ENCODE measurements at places on chromosomes 2 and 18. TPM values are rescaled to one million over a fixed set of nuclear protein-coding genes. Genes with fewer than 3 reads are reported as not detected.

GRCh38 chr18:27411911-27412310 lies 226.8 kb upstream of the CHST9 start:
- no peaks in the 10 kb centered on the region for H3K36me3 ChIP-seq
- no peak overlapping the region for H3K4me3 ChIP-seq

GRP gene
- total RNA-seq, result not detected

- peaks cover 31% of the 10 kb centered on the region for H3K36me3 ChIP-seq
- peak overlapping the region; percentile 98 for H3K27ac ChIP-seq
- peaks cover 54% of the 10 kb centered on the region for H3K4me1 ChIP-seq
- DNase-seq, result peak; percentile 92
- H3K27me3 ChIP-seq, result no peaks in the 10 kb centered on the region
- H3K4me3 ChIP-seq, result peak overlapping the region; percentile 41
Observed at GRCh38 chr2:88753833-88754584, 62.5 kb downstream of the RPIA start.

HOXD1 gene
- not detected for total RNA-seq

DNA sequence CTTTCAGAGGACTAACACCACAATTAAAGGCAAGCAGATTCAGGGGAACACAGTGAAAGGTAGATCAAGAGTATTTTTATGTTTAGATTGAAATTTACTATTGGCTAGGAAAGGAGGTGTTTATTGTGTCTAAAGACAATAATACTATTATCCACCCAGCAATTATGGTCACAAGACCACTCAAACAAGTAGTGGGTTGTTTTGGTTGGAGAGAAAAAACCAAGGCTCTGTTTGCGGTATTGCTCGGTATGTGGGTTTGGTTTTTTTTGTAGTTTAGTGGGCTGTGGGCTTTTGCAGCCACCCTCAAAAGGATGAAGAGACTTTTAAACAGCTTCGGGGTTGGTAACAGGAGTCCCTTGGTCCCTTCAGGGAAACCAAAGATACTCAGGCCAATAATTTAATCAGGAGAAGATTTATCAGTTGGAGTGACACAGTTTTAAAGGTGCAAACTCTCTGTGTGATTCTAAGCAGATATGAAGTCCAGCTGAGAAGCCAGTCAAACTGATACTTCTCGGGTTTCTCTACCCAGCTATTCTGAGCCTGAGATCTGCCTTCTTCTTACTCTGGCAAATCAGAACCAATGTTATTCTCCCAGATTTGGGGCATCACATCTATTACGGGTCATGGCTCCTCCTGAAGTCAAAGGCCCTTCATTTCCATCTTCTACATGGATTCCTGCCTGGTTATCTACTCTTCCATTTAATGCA lies 55.3 kb downstream of the DCC start:
- no peak overlapping the region for H3K27ac ChIP-seq
- no peak overlapping the region for H3K4me3 ChIP-seq

EMILIN1 gene
- total RNA-seq, result not detected

DNA sequence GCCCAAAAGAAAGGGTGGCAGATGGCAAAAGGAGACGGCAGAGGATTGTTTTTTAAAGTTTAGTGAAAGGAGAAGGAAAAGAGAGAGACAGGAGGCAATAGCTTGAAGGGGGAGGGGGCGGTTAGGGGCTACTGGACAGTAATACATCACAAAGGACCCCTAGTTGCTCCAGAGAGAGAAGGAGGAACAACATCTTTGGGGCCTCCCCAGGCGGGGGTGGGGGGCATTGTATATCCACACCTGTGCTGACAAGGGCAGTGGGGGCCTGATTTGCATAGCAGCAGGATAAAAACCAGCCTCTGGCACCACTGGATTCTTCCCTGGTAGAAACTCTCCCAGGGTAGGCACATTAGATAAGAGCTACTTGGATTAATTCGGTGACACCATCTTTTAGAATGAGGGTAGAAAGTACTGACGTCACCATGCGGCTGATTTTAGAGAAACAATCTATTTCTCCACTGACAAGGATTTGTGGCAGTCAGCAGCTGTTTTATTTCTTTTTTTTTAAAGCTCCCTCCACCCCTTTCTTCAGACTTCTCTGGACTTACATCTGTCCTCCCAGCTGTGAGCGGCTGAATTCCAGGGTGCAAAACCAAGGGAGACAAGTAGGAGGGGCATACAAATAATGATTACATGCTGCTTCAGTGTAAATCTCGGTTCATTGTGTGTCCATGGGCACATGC lies 199.8 kb upstream of the NRP2 start:
- H3K27me3 ChIP-seq, result no peaks in the 10 kb centered on the region
- no peak for DNase-seq
- no peak overlapping the region for H3K4me3 ChIP-seq

GRCh38 chr2:225037415-225038230 lies 4.6 kb downstream of the DOCK10 start:
- no peak overlapping the region for H3K27ac ChIP-seq
- H3K4me3 ChIP-seq, result no peak overlapping the region
- H3K27me3 ChIP-seq, result no peaks in the 10 kb centered on the region
- H3K36me3 ChIP-seq, result no peaks in the 10 kb centered on the region
- DNase-seq, result peak; percentile 26

ATP8B1 gene
- not detected for total RNA-seq

DNA sequence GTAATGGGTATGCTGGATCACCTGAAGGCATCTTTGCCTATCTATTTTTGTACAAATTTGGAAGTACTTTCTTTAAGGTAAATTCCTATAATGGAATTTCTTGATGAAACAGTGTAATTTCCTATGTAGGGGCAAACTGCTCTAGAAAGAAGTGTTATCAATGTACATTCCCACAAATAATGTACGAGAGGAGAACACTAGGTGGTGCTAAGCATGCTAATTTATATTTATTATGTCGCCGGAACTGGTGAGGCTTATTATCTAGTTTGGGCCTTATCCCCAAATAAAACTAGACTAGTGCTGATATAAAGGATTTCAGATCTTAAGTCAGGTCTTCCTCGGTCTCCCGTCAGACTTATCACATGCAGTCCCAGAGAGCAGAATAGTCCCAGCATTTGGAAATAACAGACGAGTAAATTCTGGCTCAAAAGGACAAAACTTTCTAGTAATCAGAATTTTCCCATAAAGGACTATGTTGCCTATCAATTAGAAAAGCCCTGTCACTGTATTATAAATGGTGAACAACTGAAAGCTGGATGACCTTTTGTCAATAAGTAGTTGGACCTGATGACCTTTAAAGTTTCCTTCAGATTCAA lies 86.9 kb upstream of the RBBP8 start:
- H3K27ac ChIP-seq, result no peak overlapping the region
- H3K4me3 ChIP-seq, result no peak overlapping the region
- no peaks in the 10 kb centered on the region for H3K36me3 ChIP-seq
- no peaks in the 10 kb centered on the region for H3K4me1 ChIP-seq

DNA sequence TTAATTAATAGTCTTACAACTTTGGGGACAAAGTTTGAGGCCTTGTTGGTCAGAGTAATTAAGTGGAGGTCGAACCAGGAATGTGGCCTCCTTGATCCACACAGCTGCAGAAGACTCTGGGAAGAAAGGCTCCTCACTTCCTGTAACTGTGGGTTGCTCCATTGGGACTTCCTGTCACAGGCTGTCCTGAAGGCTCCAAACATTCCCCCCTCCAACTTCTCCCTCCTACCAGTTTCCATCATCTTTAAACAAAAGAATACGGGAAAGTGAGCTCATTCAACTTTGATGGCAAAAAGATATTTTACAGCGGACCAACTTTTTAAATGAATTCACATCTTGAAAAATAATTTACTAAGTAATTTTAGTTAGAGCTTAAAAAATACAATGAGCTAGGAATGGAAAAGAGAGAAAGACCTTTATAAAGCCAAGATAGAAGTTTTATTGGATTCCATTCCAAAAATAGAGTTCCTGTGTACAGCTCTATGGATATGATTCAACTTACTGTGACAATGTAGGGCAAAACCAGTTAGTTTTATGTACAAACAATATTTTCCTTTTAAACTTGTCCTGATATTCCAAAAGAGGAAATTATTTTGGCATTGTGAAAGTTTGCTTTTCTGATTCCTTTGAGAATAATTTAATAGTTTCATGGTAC lies 212.0 kb upstream of the NABP1 start:
- H3K4me3 ChIP-seq, result no peak overlapping the region
- no peak overlapping the region for H3K27ac ChIP-seq
- H3K36me3 ChIP-seq, result no peaks in the 10 kb centered on the region
- no peak for DNase-seq
- H3K4me1 ChIP-seq, result no peaks in the 10 kb centered on the region

- DNase-seq, result no peak
- no peaks in the 10 kb centered on the region for H3K36me3 ChIP-seq
- H3K4me1 ChIP-seq, result no peaks in the 10 kb centered on the region
Observed at GRCh38 chr2:112831513-112831845, 5.1 kb downstream of the IL1B start.

GRCh38 chr2:65326276-65326675 lies 98.6 kb downstream of the ACTR2 start:
- no peak overlapping the region for H3K4me3 ChIP-seq
- peaks cover 35% of the 10 kb centered on the region for H3K4me1 ChIP-seq
- H3K27ac ChIP-seq, result no peak overlapping the region
- no peaks in the 10 kb centered on the region for H3K36me3 ChIP-seq

DNA sequence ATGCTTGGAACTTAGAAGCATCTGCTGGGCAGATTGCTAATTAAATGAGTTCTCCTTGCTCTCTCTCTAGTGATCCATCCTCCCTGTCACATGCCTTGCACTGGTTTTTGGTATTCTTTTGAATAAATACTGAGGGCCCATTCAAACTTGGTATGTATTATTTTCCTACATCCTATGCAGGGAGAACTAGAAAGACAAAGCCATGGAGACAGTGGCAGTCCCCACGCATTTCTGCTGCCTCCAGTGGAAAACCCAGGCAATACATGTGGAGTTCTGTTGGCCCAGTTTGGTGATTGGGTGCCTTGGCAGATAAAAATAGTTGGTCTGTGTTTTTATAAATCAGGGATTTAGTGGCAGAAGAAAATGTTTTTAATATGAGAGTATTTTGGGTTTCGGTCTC lies 68.7 kb downstream of the DIS3L2 start:
- H3K27me3 ChIP-seq, result no peaks in the 10 kb centered on the region
- H3K27ac ChIP-seq, result no peak overlapping the region
- peak; percentile 46 for DNase-seq

GRCh38 chr2:70775141-70775540 lies 7.1 kb upstream of the ADD2 start:
- H3K36me3 ChIP-seq, result no peaks in the 10 kb centered on the region
- DNase-seq, result no peak

DNA sequence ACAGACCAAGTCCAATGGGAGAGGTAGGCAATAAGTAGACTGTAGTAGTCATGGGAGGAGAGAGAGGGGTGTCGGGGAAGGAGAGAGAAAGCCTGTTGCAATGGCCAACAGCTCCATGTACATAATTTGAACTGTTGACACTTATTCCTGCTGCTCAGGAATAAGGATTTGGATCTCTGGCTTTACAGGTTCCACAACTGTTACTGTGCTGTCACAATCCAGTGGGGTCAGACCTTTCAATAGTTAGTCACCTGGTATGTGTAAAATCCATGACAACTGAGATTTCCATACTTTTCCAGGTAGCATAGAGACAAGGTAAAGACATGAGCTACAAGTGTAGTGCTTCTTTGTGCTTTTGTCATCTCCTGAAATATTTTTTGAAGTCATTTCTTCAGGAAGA lies 47.5 kb upstream of the RIOK3 start:
- H3K4me3 ChIP-seq, result no peak overlapping the region
- H3K36me3 ChIP-seq, result no peaks in the 10 kb centered on the region
- no peak for DNase-seq
- no peaks in the 10 kb centered on the region for H3K4me1 ChIP-seq

GRCh38 chr2:172456002-172456401 lies 28.6 kb downstream of the ITGA6 start:
- H3K27me3 ChIP-seq, result no peaks in the 10 kb centered on the region
- H3K27ac ChIP-seq, result no peak overlapping the region
- DNase-seq, result no peak
- H3K4me3 ChIP-seq, result no peak overlapping the region
- no peaks in the 10 kb centered on the region for H3K36me3 ChIP-seq
- no peaks in the 10 kb centered on the region for H3K4me1 ChIP-seq

DNA sequence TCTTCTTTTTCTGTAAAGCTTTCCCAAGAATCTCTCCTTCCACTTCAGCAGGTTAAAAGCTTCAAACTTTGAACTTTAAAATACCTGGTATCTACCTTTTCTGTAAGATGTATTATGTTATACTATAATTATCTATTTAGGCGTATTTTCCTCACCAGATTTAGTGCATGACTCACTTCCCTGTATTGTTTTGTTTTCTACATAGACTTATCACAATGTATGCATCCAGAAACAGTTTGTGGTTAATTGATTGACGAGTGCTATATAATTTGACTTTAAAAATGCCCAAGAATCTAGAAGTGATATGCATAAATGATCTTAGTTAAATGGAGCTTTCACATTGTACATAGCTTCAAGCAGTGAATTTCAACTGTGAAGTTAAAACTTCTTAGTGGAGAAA lies 473.9 kb upstream of the CDH2 start:
- H3K4me1 ChIP-seq, result no peaks in the 10 kb centered on the region
- H3K27me3 ChIP-seq, result no peaks in the 10 kb centered on the region
- DNase-seq, result no peak
- H3K27ac ChIP-seq, result no peak overlapping the region
- H3K4me3 ChIP-seq, result no peak overlapping the region

- H3K4me3 ChIP-seq, result no peak overlapping the region
- H3K36me3 ChIP-seq, result no peaks in the 10 kb centered on the region
- no peak overlapping the region for H3K27ac ChIP-seq
- no peak for DNase-seq
Observed at GRCh38 chr2:117726747-117727146, 87.7 kb upstream of the DDX18 start.

DNA sequence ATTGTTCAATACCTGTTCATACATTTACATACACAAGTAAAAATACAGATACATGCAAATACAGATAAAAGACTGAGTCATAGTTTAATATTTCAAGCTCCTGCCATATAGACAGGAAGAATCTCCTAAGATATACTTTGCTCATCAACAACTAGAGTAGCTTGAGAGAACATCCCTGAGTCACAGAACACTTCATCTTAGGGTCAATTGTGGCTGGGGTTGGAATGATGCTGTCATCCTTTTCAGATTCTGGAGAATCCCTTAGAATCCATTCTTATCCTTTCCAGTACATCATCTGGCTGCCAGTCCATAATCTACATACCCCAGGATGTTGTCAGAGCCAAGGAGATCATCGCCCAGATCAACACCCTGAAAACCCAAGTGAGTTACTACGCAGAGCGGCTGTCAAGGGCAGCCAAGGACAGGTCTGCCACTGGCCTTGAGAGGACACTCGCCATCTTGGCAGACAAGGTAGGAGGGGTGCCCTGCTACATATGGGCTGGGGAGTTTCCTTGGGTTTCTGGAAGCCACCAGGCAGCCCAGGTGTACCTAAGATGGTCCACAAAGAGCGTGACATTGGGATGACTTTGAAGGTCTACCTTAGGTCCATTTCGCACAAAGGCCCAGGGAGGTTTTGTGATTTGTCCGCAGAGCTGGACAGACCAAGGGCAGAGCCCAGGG lies 55.7 kb downstream of the COA5 start:
- no peaks in the 10 kb centered on the region for H3K36me3 ChIP-seq
- peaks cover 20% of the 10 kb centered on the region for H3K4me1 ChIP-seq
- no peak for DNase-seq
- no peak overlapping the region for H3K27ac ChIP-seq
- H3K4me3 ChIP-seq, result no peak overlapping the region
- no peaks in the 10 kb centered on the region for H3K27me3 ChIP-seq

NEU2 gene
- total RNA-seq, result not detected

LCT gene
- total RNA-seq, result 0.19 TPM

Data from Karpas-422 (cell line).